NCI-H1417 treated with DMSO at 0.1 percent for 48 hours (cell line): ENCODE measurements at places on chromosomes 13 and 19.

- DNase-seq: no peak
These were observed 6.2 kb downstream of the PPP1R15A start for GRCh38 chr19:48878196-48879024.

DNA sequence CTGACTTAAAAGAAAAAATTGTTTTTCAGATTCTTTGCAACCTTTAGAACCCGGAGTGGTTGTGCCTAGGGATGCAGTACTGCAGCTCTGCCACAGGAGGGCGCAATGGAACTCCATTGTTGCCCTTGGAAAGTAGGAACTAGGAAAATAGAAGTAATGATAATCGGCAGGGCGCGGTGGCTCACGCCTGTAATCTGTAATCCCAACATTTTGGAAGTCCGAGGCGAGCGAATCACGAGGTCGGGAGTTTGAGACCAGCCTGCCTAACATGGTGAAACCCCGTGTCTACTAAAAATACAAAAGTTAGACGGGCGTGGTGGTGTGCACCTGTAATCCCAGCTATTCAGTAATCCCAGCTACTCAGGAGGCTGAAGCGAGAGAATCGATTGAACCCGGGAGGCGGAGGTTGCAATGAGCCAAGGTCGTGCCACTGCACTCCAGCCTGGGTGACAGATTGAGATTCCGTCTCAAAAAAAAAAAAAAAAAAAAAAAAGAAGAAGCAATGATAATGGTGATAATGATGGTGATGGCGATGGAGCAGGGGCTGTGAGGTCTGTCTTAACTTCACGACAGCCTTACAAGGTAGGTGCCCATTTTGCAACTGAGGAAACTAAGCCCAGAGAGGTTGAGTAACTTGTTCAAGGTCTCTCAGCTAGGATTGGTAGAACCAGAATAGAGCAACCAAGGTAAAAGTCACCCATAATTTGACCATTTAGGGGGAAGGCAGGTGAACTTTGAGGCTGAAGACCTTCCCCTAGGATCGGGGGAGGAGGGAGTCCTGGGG is 5.5 kb upstream of the ADAMTS10 start:
- DNase-seq: no peak

GRCh38 chr19:55173714-55174409 is 6.2 kb downstream of the SYT5 start:
- no peak for DNase-seq

GRCh38 chr19:38739440-38740256 is 4.6 kb downstream of the CAPN12 start:
- DNase-seq: no peak

- no peak for DNase-seq
These were observed 59.1 kb downstream of the PEX11G start for GRCh38 chr19:7429638-7430282.

DNA sequence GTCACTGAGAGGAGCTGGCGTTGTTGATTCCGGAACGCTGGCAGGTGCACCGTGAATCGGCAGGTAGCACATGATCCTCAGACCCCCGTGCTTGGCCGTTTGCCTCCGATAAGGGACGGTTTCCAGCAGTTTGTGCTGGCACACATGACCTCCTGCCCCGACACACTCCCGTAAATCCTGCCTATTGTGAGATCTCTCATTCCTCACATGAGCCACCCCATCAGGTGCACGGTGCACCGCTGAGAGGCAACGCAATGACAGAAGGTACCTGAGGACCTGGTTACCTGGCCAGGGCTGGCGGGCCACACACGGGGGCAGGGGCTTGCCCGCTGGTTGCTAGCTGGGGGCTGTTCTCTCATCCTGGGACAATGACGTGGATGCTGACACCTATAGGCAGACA is 2.1 kb upstream of the ADPRHL1 start:
- no peak for DNase-seq

- DNase-seq: no peak
These were observed 16.2 kb downstream of the FRY start for GRCh38 chr13:32047793-32048192.
